ENCODE measurements at places on chromosomes 11 and 22.
A peak's percentile ranks its signal among the peaks of the same experiment; 100 is the strongest.

DNA sequence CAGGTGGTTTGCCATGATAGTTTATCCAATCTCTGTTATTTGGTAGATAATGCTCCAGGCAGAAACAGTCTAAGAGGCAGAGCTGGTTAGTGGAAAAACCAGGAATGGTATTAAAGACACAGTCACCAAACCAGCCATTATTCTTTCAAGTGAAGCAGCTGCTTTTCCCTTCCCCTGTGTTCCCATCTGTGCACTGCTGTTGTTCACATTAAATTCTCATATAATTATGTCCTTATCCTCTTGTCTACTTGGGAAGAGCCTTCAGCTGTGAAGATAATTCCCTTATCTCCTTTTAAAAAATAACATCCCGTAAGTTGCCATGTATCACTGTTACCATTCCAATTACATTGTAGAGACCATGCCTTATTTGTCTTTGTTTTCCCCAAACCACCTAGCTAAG is 5.2 kb upstream of the TBCEL start:
- no peak for DNase-seq

GRCh38 chr22:28783786-28784671 is 11.5 kb downstream of the CCDC117 start:
- DNase-seq: no peak

DNA sequence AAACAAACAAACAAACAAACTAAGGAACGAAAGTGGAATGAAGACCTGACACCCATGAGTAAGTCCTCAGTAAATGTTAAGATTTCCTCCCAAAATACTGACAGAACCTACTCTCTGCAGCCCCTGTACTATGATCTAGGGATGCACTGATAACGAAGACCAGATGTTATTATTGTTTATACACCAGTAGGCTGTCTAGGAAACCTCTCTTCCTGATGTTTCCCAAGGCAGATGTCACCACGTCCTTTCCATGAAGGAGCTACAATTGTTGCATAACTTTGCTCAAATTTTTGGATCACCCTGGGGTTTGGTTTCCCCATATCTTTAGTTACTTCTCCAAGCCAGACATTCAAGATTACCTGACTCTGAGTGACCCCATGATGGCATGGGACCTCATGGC is 340.7 kb downstream of the MIAT start:
- DNase-seq: no peak

GRCh38 chr11:118530180-118530682 is 761 bp upstream of the TMEM25 start:
- DNase-seq: peak; percentile 31

DNA sequence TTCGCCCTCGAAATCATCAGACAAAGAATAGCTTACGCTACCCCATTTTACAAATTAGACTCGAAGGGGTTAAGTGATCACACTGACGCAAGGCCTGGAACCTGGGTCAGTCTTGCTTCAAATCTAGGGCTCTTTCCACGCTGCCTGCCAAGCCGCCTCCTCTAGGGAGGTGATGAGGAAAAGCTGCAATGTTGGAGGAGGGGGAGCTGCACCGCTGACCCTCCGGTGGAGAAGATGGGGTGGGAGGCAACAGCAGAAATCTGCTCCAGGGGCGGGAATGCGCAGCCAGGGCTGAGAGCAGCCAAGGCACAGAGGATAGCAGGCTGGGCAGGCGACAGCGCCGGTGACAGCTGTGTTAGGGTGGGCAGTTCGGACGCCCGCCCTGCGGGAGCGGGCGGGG is 595 bp downstream of the SYVN1 start:
- DNase-seq: no peak

GRCh38 chr11:72075109-72075508 is 5.2 kb downstream of the NUMA1 start:
- no peak for DNase-seq

DNA sequence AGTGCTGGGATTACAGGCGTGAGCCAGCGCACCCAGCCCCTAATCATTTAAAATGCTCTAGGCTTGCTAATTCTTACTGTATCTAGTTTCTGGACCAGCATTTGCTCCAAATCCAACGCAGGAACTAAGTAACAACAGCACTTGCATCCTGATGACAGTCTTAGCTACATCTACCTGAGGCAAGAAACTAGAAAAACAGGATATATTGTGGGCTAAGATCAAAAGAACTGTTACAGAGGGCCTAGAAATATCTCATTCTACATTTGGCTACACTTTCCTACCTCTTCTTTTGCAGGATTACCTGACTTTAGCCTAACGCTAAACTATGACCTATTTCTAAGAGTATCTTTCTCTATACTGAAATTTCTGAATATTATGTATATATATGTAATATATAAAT is 7.8 kb downstream of the DCDC1 start:
- DNase-seq: no peak

GRCh38 chr11:46363455-46364005 is 16.3 kb downstream of the DGKZ start:
- no peak for DNase-seq

- DNase-seq: no peak
Measured at GRCh38 chr11:65355013-65355775, 643 bp downstream of the TIGD3 start.

GRCh38 chr22:20203552-20204201 is 52.8 kb upstream of the CCDC188 start:
- DNase-seq: no peak

DNA sequence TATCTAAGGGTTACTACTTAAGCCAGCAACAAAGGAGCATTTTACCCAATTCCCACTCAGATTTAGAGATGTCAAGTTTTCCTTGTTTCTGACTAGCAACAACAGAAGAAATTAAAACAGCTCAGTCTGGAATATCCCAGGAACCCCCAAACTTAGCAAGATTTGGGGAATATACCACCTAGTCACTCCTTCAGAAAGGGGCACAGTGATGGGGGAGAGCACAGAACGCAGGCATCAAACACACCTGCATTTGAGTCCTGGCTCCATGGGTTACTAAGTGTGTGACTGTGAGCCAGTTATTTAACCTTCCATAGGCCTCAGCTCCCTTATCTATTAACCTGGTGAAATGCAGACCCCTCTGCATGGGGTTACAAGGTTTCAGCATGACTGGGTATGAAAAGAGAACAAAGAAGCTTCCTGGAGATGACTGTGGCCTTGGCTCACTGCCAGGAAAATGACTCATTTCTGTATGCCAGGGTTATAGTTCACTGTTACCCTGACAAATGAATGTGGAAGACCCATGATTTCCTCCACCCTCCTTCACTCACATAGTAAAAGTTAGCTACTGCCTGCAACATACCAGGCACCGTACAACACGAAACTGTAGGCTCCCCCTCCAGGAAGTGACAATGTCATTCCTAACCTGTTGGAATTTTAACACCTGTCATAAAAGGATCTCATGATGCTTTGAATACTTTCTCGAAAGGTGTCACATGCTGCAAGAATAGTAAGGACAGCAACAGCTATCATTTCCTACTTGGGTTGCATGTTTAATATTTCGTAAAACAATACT is 79.6 kb downstream of the ME3 start:
- DNase-seq: peak; percentile 94

GRCh38 chr11:118277312-118277711 is 13.2 kb upstream of the MPZL2 start:
- DNase-seq: peak; percentile 48

GRCh38 chr22:26711205-26711963 is 54.0 kb downstream of the MIAT start:
- no peak for DNase-seq

- no peak for DNase-seq
Measured at GRCh38 chr11:61518032-61518795, 9.7 kb downstream of the LRRC10B start.

DNA sequence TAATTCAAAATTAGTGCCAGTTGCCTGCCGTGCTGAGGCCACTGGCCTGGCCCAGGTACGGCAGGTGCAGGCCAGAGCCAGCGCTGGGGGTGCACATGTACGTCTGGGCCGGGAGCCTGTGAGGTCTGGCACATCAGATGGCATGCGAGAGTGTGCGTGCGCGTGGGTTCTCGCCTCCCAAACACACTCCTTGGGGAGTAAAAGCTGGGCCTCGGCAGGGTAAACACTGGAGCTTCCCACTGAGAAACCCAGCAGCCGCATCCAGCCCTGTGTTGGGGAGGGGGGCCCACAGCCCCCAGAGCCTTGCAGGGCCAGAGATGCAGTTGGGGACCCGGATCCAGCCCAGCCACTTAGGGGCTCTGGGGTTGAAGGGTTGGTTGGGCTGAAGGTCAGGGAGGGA is 37.8 kb downstream of the FLRT1 start:
- DNase-seq: no peak

GRCh38 chr22:29713156-29713727 is 6.6 kb upstream of the CABP7 start:
- no peak for DNase-seq

GRCh38 chr11:70418130-70418529 is 19.8 kb downstream of the CTTN start:
- no peak for DNase-seq

DNA sequence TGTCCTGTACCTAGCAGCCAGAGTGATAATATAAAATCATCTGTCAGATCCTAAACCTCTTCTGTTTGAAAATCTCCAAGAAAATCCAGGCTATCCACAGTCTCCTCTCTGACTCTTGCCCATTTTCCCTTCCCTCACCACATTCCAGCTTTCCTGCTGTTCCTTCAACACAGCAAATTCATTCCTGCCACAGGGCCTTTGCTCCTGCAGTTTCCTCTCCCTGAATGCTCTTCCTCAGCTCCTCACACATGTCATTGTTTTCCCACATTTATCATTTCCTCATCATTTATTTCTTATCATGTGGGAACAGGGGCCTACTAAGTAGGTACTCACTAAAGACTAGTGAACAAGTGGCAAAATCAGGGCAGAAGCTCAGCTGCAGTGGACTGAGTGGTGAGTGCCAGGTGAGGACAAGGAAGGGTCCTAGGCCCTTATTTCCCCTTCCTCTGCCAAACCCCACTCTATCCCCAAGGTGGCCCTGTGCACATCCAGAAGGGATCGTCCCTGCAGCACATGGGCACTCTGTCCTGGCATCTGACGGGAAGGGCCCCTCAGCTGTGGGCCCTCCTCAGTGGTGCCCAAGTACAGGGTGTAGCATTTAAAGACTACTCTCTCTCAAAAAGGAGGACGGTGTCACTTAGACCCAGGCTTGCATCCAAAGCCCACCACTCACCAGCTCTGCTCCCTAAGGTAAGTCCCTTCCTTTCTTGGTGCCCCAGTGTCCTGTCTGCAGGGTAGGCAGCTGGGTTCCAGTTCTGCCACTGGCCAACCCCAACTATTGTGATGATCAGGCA is 2.0 kb downstream of the LRRC32 start:
- DNase-seq: no peak

- DNase-seq: no peak
Measured at GRCh38 chr11:104852811-104853210, 45.4 kb downstream of the CASP12 start.

DNA sequence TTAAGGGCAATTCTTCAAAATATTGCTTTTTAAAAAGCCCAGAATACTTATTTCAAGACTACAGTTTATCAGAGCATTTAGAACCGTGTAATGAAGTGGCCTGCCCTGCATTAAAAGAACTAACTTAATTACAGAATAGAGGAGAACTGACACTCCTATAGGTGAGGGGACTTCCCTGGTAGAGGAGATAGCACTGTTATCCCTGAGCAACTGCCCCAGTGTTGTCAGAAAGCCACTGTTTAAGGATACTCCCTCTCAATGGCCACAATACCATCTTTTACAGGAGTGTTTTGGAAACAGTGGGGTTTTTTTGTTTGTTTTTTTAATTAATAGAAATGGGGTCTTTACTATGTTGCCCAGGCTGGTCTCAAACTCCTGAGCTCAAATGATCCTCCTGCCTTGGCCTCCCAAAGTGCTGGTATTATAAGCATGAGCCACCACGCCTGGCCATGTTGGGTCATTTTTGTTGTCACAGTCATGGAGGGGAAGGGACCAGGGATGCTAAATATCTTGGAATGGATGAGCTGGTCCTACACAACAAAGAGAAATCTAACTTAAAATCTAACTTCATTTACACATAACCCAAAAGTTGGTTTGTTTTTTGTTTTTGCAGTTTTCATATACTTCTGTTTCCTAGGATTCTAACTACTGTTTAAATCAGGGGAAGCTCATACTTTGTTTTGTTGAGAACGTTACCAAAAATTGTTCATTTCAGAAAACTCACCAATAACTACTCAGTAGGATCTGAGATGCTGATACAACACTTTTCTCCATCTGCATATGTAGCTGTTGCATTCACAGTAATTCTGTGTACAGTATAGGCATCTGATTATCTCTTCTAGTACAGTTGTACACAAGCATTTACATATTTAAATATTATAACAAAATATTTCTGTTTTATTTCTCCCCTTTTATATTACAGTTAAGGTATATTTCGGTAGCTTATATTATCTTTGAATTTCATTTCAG is 8.1 kb downstream of the RPL27A start:
- DNase-seq: no peak

- no peak for DNase-seq
Measured at GRCh38 chr22:43239193-43239780, 52.4 kb upstream of the TTLL12 start.

- DNase-seq: no peak
Measured at GRCh38 chr11:3220521-3221407, 2.2 kb upstream of the MRGPRG start.

- no peak for DNase-seq
Measured at GRCh38 chr11:29272019-29272654, 744.7 kb downstream of the KCNA4 start.

- DNase-seq: no peak
Measured at GRCh38 chr11:42870480-42870879, 441.3 kb upstream of the API5 start.

DNA sequence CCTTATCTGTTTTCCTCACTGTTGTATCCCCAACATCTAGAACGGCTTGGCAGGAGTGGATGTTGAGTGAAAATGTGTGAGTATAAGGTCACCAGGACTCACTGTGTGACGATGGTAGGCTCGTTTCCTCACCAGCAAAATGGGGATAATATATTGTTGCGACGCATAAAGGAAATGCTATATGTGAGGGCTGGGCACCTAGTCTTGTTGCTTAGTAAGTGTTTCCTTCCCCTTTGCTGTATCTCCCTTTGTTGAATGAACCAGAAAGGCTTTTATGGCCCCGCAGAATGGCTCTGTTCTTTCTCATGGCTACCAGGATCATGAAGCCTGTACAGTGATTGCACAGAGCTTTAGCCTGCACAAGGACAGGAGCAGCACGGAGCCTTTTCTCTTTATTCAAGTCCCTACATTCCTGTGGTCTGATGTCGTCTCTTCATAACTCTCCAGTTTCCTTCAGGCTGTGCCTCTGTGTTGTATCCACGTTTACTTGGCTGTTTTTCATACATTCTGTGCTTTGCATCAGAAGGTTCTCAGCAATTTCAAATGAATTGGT is 5.4 kb downstream of the TNRC6B start:
- DNase-seq: no peak
